ENCODE measurements at places on chromosomes 4 and X. TPM values are rescaled to one million over a fixed set of nuclear protein-coding genes. Genes with fewer than 3 reads are reported as not detected.
A peak's percentile ranks its signal among the peaks of the same experiment; 100 is the strongest.

- no peak for DNase-seq
These were observed 618.0 kb downstream of the STPG2 start for GRCh38 chr4:97525236-97525635.

GRCh38 chrX:139091066-139091465 lies 379.5 kb upstream of the FGF13 start:
- DNase-seq, result no peak

GRCh38 chr4:183014361-183015084 lies 84.5 kb upstream of the WWC2 start:
- peak; percentile 17 for DNase-seq

DNA sequence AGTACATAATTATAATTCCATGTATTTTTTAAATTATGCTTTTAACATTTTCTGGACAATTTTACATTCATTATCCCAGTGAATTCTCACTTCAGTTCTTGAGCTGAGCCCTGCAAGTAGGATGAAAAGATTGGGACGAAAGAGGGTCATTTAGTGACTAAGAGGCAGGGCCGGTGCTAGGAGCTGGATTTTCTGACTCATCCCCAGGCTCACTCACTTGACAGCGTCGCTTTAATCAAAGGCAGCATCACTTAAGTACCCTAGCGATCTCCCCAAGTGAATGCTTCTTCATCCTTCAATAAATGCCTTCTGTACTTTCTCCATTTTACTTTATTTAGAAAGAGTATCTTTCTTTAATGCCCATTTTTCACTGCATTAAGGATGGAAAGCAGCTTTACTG lies 263.6 kb downstream of the HS3ST1 start:
- DNase-seq, result no peak

GAGE1 gene
- total RNA-seq, result not detected

DNA sequence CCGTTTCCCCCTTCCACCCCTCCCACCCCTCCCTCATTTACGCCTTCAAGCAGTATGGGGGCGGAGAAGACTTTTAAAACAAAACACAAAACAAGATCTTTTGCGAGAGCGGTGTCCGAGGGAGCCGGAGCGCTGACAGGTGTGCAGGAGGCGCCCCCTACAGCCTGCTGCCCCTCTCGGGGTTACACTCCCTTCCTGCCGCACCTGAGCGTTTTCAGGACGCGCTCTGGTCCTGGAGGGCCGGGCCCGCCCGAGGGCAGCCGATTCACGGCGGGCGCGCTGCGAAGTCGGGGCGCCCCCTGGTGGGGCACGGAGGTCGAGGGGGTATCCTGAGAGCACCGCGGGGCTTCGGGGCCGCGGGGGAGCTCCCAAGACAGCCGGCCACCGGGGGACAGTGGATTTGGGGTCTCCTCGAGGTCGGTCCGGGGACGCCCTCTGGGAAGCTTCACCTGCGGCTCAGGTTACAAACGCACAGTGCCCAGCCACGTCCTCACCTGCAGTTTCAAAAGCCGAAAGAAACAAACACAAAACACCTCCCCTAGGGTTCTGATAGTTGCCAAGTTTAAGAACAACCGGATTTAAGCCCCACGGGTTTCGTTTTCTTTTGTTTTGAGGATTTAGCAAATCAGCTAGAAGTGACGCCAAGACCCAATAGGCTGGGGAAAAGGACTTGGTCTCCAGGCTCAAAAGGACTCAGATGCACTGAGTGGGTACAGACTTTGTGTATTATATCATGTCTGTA lies 8.0 kb upstream of the NEUROG2 start:
- DNase-seq, result peak; percentile 94

- no peak for DNase-seq
These were observed 77.2 kb upstream of the HSD17B10 start for GRCh38 chrX:53511322-53511721.

SLC6A14 gene
- total RNA-seq, result 22.7 TPM

- no peak for DNase-seq
These were observed 140.4 kb downstream of the SLC10A7 start for GRCh38 chr4:146381263-146381872.

GRCh38 chr4:183240581-183241321 lies 79.3 kb downstream of the CLDN22 start:
- DNase-seq, result no peak

DNA sequence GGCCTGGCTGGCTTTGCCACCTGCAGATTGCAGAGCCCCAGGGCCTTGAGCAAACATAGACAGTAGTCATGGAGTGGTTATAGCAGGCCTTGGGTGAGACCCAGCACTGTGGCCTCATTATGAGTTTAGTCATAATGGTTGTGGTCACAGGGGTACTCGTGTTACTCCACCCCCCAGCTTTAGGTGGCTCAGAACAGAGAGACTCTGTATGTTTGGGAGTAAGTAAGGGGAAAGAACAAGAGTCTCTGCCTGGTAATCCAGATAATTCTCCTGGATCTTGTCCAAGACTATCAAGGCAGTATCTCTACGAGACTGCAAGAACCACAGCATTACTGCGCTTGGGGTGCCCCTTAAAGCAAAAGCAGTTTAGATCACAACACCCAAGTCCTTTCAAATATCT lies 62.3 kb upstream of the SCRG1 start:
- no peak for DNase-seq

DNA sequence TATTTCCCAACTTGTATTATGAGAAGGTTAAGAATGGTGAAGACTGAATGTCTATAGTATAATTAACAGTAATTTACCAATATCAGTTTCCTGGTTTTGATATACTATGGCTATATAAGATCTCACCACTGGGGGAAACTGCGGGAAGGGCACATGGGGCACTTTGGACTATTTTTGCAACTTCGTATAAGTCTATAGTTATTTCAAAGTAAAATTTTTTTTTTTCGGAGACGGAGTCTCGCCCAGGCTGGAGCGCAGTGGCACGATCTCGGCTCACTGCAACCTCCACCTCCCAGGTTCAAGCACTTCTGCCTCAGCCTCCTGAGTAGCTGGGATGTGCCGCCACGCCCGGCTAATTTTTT lies 46.1 kb downstream of the CXorf58 start:
- no peak for DNase-seq

PAGE1 gene
- total RNA-seq, result not detected

GRCh38 chrX:35919536-35920309 lies at the start of gene CFAP47:
Gene CFAP47 (plus strand): TSS chrX:35919734. CDS start chrX:35919800, 66 bp downstream.
- peak; percentile 32 for DNase-seq

DNA sequence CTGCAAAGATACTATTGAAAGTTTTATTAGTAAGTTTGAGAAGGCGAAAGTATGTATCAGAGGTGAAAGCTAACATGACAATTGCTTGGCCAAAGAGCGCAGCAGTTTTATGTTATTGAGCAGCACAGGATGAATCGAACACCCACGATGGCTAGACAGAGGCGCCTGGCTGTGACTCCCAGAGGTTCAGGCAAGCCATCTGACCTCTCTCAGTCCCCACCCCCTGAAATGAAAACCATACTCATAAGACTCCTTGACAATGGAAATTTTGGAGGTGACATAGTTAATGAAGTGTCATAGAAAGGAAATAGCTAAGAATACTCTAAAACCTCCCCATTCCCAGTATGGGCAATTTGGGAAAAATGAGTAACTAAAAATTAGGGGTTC lies 70.6 kb downstream of the MGST2 start:
- DNase-seq, result no peak

GRCh38 chrX:41670112-41670511 lies 18.7 kb upstream of the GPR34 start:
- no peak for DNase-seq

DNA sequence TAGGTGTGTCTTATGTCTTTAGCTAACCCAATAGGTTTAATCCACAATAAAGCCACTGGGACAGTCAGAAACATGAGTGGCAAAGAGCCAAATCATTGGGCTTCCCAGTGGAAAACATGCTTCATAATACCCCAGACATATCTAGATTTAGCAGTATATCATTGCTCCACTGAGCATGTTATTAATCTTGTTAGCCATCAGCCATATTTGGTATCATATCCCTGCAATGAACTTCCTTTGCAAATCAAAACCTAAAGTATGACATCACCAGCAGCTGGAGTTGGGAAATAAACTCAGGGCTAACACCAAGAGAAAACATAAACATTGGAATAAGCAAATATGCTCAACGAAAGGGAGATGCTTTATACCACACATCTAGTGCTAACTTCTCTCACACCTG lies 280.8 kb upstream of the NOCT start:
- DNase-seq, result no peak

CDKL2 gene
- 3.7 TPM for total RNA-seq

GRCh38 chrX:132613801-132614200 lies 125.0 kb upstream of the MBNL3 start:
- DNase-seq, result no peak

GRCh38 chr4:75844151-75844662 lies 58.0 kb downstream of the PPEF2 start:
- DNase-seq, result no peak

GRCh38 chr4:133921280-133922195 lies 280.1 kb downstream of the PABPC4L start:
- no peak for DNase-seq

TENM3 gene
- total RNA-seq, result 0.33 TPM

DNA sequence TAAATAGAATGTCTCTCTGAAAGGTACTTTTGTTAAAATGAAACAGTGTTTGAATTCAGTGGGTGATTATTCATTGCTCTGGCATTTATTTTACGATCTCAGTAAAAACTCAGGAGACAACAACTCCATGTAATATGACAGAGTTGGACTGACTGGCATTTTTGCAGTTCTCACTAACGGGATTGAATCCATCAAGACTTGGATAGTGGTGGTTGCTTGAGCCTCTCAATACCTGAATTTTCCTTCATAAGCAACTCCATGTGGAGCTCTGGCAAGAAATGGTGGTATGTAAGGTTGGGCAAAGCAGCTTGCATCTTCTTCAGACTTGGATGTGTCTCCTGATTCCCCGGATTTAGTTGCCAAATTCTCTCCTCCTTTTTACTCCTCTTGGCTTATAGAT lies 72.7 kb downstream of the FRMPD4 start:
- no peak for DNase-seq

DNA sequence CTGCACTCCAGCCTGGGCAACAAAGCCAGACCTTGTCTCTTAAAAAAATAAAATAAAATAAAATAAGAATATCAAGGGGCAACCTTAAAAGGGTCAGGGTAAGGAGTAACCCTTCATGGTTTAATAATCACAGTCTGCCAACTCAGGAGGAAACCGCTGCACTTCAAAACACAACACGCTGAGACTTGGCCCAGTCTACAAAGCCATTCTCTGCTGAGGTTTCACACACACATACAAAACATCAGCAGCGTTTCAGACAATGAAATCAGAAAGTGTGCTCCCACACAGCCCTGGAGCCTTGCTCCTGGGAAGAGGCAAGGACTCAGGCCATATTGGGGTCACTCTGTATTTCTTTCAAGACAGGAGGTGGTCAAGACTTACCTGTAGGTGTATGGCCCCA lies 18.3 kb downstream of the SCARB2 start:
- no peak for DNase-seq

RAB39B gene
- total RNA-seq, result 1.2 TPM

DNA sequence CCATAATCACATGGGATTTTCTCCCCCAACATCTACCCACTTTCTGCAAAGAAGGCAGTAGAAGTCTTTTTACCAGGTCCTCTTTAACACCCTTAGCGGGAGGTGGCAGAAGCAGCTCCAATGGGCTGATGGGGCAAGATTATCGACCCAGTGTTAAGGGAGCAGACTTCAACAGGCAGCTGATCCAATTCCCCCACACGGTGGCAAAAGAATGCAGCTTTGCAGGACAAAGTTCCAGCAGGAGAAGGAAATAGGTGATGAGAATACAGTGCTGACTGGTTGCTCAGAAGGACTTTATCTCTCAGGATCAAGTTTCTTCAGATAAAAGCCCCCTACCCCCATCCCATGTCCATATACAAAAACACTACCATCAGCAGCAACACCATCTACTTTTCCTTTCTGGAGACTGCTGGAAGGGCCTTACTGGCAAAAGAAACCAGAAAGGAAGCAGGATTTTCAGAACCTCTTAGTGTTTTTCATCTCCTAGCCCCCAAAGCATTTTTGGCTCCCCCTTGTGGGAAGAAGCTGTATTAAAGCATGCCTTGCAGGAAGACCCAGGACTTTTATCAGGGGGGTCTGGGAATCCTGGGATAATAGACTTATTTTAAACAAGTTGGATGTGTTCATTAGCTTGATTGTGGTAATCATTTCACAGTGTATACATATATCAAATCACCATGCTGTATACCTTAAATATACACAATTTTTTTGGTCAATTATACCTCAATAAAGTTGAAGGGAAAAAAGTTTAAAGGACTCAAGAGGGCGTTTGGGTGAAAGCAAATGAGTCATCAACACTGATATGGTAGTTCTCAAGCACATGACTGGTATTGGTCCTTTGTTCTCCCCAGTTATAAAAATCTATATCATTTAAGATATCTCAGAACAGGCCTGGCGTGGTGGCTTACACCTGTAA lies 146.4 kb downstream of the GPC3 start:
- DNase-seq, result no peak

DNA sequence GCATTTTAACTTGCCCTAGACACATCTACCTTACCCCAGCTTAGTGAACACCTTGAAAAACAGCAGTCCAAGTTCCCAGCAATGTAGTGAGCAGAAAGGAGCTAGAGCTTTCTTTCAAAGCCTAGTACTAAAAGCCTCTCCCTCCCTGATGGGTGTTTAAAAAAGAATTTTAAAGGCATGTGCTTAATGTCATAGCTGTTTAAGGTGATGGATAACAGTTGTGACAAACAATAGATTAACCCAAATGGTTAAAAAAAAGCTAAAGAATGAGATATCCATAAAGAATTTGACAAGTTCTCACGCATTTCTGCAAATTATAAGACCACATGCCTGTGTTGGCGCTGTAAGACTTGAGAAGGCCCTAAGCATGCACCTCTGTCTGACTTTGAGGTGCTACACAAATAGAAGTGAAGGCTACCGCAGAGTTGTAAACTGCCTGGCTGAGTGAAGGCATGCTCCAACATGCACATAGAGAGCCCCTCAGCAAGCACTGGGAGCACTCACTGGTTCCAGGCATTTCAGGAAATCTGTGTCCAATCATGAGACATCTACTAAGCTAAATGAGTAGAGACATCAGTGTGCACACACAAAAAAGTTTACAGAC lies 94.0 kb downstream of the PHF8 start:
- DNase-seq, result no peak

DNA sequence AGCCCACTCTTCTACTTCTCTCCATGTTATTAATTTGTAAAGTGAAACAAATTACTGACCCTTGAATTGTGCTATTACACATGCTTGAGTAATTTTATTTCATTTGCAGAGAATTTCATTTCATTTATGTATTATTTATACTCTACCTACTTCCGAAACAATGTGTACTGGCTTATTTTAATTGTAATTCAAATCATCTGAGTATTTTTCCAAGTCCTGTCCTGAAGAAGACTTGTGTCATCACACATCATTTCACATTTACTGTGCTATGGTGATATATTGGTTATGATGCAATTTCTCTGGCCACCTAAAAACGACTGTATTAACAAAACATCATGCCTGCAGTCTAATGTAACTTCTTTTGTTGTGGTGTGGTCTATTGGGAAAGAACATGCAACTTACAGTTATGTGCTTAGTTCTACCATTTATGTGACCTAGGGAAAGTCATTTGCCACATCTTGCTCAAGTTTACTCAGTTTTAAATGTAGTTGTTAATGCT lies 384.5 kb downstream of the RPA4 start:
- no peak for DNase-seq

- DNase-seq, result no peak
These were observed 823.2 kb upstream of the LCORL start for GRCh38 chr4:18844726-18845125.
